CD4-positive, CD25-positive, alpha-beta regulatory T cell (primary cell): ENCODE measurements at places on chromosomes 6 and 20.

DNA sequence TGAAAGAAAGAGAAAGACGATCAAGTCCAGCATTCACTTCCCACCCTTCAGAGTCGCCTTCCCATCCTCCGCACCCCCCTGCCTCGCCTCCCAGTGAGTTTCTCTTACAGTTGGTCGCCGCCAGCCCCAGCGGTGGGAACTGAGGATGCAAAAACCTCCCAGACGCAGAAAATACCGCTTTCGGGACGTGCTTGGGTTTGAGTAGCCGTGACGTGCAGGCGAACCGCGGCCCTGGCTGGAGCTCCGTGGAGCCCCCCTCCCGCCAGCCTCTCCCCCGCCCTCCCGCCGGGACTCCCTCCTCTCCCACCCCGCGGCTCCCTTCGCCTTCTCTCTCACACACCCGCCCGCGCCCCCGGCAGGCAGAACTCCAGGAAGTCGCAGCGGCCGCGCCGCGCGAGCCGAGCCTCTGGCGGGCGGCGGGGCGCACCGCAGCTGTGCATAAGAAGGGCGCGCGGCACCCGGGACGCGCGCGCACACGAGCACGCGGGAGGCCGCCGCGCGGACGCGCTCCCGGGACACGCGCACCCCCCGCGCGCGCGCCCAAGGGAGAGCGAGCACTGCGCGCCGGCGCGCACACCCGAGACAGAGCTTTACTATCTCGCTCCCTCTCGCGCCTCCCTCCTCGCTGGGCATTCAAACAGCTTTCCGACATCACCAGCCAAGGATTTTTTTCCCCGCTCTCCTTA lies at the start of gene ADGRB3:
TSS of gene ADGRB3 (plus strand) at position 557 of the 686 bp plus-strand sequence. CDS start 3,394 bp downstream, outside the sequence.
- DNase-seq = no peak

DNA sequence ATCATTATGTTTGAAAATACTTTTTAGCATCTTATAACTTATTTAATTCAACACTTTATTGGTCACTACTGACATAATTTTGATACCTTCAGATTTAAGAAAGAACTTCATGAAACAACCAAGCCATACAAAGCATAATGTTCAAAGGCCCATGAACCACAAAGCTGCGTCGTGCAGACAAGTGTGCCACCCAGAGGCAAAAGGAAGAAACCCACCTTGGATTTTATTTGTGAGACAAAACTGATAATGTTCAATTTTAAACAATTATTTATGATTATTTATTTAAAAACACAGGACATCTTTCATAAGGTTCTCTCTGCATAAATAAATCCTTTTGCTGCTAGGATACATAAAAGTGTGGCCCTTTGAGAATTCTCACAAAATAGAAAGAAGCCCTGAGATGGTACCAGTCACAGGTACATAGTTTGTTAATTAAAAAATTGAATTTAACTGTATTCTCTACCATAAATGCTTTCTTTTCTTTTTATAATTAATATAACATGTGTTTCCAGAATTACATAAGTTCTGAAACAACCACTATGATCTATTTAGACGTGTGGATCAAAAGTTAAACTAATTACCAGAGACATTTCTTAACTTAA lies 143.7 kb downstream of the RALGAPA2 start:
- DNase-seq = no peak

GRCh38 chr6:84774985-84775284 lies 10.5 kb upstream of the TBX18 start:
- no peak for DNase-seq

DNA sequence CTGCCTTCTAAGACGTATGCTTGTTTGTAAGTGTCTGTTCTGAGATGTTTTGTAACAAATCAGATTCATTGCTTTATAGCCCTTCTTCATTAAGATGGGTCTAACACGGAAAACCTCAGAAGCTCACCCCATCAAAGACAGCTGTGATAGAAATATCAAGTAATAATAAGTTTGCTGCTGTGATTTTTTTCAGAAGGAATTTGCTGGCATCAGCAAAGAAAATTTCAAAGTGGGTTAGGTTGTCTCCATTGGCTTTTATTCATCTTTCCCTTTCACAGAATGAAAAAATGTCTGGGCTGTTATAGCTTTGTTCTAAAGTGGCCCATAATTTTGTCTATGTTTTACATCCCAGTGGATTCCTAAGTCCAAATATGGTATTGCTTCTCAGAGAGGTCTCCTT lies 81.4 kb downstream of the SLX4IP start:
- DNase-seq = no peak

GRCh38 chr6:44494011-44494501 lies 106.5 kb downstream of the CDC5L start:
- DNase-seq = no peak

DNA sequence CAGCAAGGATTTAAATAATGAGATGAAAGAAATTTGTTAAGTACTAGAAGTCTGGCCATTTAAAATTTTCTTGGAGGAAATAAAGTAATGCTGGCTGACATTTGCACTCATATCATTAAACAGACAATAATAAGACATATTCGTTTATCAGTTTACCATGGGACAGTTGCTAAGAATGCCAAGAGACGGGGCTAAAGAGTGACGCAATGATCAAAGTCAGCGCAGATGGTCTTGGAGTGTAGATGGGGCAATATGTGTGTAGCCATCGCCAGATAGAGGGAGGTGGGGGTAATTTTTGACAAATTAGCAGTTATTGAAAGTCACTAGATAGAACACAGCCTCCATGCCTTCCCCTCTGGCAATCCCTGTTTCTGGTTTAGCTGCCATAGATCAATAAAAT lies 413.2 kb upstream of the JAG1 start:
- DNase-seq = no peak

- DNase-seq = peak; percentile 50
These were observed at the start of gene ABRACL for GRCh38 chr6:139028658-139029469. Gene ABRACL, plus strand, starts transcription at chr6:139028745. Its CDS starts 5,416 bp downstream, at chr6:139034161.

DNA sequence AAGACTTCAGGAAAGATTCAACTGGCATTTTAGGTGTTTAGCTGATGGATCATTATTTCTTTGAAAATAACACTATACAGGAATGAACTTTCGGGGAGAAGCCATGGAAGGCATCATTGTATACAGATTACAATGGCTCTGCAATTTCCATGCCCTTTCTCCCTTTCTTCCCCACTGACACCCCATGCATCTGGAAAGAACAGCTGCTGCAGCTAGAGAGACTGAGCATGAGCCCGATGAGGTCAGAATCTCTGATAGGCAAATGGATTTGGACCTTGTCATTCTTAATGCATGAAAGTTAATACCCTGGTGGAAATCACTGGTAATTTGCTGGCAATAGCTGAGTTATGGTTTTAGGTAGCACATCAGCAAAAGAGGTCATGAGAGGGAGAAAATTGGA lies 54.8 kb downstream of the BTBD3 start:
- no peak for DNase-seq

GRCh38 chr20:20578838-20579237 lies 133.6 kb downstream of the RALGAPA2 start:
- DNase-seq = no peak

DNA sequence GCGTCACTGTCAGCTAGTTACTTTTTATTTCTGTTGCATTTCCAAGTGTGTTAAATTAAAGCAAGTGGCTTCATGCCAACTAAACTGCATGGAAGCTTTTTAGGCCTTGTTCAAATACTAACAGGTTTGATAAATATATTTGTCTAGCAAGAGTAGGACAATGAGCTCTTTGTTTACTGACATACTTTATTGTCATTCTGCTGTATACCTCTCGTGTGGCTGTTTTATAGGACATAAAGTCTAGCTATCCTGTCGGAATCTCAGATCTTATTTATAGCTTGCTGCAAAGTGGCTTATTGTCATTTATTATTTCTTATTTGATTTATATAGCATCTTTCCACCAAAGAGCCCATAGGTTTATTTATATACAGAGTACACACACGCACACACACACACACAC lies 711.1 kb downstream of the KIF16B start:
- DNase-seq = no peak

- peak; percentile 33 for DNase-seq
These were observed 73.9 kb downstream of the AHI1 start for GRCh38 chr6:135423649-135424128.

DNA sequence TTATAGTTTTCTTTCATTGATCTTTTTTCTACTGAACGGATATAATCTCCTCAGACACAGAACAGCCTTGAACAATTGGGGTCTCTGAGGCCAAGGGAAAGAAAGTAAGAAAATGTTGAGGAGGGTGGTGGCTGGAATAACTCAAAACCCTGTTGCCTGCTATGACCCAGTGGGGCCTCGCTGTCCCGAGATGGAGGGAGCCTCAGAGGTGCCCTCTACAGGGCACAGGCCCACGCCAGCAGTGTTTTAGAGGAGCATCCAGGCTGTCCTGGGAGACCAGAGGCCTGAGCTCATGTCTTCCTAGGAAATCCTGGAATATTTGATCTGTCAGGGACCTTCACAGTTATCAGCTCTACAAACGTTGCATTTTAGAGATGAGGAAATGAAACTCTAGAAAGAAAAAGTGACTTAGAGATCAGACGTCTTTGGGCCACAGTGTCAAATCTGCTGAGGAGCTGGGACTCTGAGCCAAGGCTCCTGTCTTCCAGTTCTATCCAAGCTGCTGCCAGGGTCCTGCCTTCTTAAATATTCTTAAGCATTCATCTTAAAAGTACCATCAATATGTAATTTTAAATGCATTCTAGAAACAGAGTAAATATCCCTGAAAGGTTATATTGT lies 26.3 kb downstream of the ALDH5A1 start:
- peak; percentile 20 for DNase-seq

DNA sequence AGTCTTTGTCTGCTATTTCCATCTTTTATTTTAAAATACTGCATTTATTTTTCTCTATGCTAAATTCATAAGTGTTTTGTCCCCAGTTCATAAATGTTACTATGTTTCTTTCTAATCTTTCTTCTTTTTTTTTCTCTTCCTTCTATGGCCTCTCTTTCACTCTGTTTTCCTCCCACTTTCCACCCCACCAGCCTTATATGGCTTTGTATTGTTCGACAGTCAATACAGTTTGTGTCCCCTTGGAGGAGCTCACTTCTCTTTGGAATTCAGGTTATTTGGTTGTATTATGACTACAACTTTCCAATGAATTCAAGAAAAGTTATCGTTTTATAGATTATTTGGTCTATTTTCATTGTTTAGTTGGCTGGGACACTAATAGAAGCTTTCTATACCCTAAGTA lies 393.5 kb downstream of the NKAIN2 start:
- no peak for DNase-seq

- DNase-seq = no peak
These were observed 45.1 kb upstream of the EEF1A1 start for GRCh38 chr6:73565767-73566485.

- DNase-seq = no peak
These were observed 197.6 kb downstream of the GMDS start for GRCh38 chr6:2047855-2048254.

DNA sequence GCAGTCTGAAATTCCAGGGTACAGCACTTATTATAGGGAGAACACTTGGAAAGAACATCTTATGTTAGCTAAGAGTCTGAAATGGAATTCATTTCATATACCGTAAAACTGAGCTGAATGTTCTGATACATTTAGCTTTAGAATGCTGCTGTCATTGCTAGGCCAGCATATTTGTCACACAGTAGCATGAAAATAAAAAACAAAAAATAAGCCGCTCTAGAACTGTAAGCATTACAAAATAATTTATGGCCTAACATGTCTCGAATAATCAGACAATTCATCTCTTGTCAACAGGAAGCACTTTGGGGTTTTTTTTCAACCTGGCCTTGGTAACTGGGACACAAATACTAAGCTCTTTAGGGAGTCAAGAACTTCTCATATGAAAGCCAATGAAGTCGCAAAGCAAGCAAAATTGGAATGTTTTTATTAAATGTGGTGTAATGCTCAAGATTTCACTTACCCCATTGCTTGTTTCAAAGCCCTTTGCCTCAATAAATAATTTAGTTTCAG lies 115.7 kb downstream of the PHACTR1 start:
- DNase-seq = no peak

GRCh38 chr6:164069350-164069990 lies 655.0 kb downstream of the QKI start:
- no peak for DNase-seq

GRCh38 chr6:169864148-169865020 lies 113.0 kb downstream of the ERMARD start:
- no peak for DNase-seq

- no peak for DNase-seq
These were observed 13.6 kb upstream of the HLA-DQB1 start for GRCh38 chr6:32680055-32680454.

GRCh38 chr20:52766645-52767435 lies 205.3 kb upstream of the TSHZ2 start:
- DNase-seq = no peak

- DNase-seq = no peak
These were observed 95.5 kb downstream of the GJA10 start for GRCh38 chr6:89989742-89990141.

- no peak for DNase-seq
These were observed 15.3 kb upstream of the BPIFB1 start for GRCh38 chr20:33267701-33268100.
